ENCODE measurements at places on chromosomes 5 and 9. TPM values are rescaled to one million over a fixed set of nuclear protein-coding genes. Genes with fewer than 3 reads are reported as not detected.

Gene ORM1
- not detected for total RNA-seq

DNA sequence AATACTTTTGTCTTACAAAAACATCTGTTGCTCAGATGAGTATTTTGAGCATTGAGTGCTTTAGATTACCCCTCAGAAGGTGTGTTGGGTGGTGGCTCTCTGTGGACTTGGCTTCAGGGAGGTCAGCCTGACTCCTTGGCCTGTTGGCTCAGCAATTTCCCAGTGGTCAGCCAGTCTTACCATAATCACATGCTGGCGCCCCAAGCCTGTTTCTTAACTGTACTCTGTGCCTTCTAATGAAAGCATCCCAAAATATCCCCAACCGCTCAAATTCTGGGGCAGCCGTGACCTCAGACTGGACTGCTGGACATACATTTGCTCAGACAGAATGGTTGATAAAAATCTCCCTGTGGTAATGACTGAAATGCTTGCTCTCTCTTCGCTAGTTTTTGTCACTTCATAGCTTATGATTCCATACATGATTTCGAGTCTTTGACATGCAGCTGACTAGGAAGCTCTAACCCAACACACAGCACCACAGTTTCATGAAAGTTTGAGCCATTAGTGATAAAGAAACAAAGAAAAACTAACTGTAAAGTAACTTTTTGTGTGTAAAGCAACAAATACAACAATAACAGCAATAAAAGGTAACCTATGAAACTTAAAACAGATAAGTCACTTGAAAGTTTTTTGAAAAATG is 562.2 kb upstream of the MEF2C start:
- no peak overlapping the region for H3K27ac ChIP-seq
- no peaks in the 10 kb centered on the region for H3K36me3 ChIP-seq
- no peak for DNase-seq
- H3K4me1 ChIP-seq: no peaks in the 10 kb centered on the region

DNA sequence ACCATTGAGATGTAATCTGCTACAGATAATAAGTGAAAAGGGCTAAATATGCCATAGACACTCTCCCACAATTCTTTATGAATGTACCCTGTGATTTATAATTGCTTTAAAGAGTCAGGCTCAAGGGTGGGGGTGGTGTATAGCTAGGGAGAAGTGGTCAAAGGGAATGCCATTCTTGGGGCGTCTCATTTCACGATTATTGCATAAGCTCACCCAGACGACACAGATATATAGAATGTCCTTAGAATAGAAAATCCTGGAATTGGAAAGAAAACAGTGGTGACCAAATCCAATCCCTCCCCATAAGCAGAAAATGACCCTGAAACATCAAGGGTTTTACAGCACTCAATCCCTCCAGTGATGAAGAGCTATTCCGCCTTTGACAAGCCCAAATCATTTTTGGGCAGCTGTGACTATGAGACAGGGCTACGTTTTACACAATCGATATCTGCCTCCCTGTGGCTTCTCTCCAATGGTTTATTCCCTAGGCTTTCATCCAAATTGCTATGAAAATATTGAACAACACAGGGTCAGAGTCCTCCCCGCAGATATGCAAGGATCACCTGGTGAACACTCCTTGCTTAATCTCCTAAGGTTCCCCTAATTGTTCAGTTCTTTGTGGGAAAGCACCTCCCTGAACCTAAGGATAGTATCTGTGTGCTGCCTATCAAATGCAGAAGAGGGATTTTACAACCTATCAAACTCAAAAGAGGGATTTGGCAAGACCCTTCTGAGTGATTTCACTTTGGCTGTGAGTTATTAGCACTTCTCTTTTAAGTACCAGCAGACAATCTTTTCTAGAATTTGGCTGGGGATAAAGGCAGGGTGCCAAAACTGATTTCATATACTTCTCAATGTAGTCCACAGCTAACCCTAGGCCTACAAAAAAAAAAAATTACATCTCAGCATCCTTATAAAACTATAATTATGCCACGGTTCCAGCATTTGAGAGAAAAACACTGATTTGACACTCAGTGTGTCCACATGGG is 144.9 kb upstream of the CDH6 start:
- H3K36me3 ChIP-seq: no peaks in the 10 kb centered on the region
- H3K4me3 ChIP-seq: no peak overlapping the region
- no peak overlapping the region for H3K27ac ChIP-seq
- no peak for DNase-seq
- H3K4me1 ChIP-seq: no peaks in the 10 kb centered on the region

DNA sequence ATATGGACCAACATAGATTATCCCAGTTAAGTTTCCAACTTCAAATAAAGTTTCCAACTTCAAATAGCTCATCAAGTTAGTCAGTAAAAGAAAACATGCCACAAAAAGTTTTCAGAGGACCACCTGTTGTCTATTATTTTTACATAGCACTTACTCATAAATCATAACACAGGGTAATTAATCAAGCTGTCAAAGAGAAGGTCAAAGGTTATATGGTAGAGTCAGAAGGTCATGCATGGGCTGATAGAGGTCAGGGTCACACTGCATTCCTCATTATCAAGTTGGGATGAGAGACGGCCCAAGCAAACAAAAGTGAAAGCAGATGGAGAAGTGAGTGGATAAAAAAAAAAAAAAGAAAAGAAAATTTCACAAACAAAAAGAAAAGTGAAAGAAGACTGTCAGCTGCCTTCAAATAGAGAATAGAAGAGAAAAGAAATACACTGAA is 145.5 kb upstream of the POU5F2 start:
- H3K27ac ChIP-seq: no peak overlapping the region
- no peaks in the 10 kb centered on the region for H3K36me3 ChIP-seq
- no peaks in the 10 kb centered on the region for H3K27me3 ChIP-seq
- peaks cover 5% of the 10 kb centered on the region for H3K4me1 ChIP-seq

Gene BARHL1
- total RNA-seq: not detected

DNA sequence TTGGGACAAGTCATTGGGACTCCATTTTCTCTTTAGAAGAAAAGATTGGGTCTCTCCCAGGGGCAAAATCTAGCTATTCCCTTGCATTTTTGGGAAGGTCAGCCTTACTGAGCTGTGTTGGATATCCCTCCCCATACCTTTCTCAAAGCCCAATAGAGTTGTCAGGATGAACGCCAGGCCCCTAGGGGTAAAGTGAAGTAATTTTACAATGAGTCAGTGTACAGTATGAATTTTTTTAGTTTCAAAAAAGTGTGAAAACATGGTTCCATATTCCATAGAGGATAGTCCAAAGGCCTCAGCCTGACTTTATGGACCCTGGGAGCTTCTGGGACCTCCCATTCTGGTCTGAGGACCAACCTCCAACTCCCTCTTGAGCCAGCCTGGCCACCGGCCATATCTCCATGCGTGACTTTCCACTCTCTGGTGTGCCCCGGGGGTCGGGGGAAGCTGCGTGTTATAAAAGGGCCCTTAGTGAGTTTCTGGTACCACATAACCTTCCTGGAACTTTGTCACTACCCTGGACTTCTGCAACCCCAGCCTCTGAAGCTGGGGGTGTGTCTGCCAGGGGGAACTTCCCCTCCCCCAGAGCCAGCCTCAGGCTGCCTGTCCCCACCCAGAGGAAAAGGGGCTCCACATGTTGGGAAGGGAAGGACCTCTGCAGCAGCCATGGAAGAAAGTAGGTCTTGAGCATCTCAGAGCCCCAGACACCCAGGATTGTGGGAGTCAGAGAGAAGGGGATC is 52.4 kb upstream of the SYNPO start:
- no peaks in the 10 kb centered on the region for H3K36me3 ChIP-seq
- no peak overlapping the region for H3K27ac ChIP-seq
- no peak overlapping the region for H3K4me3 ChIP-seq
- no peak for DNase-seq
- H3K4me1 ChIP-seq: no peaks in the 10 kb centered on the region

Gene PSD2
- total RNA-seq: not detected

GRCh38 chr5:169301986-169302385 is 1.0 kb upstream of the SLIT3 start:
- no peak overlapping the region for H3K4me3 ChIP-seq
- no peak overlapping the region for H3K27ac ChIP-seq
- peaks cover 54% of the 10 kb centered on the region for H3K27me3 ChIP-seq
- no peaks in the 10 kb centered on the region for H3K36me3 ChIP-seq

Gene HAVCR2
- total RNA-seq: 66.9 TPM

DNA sequence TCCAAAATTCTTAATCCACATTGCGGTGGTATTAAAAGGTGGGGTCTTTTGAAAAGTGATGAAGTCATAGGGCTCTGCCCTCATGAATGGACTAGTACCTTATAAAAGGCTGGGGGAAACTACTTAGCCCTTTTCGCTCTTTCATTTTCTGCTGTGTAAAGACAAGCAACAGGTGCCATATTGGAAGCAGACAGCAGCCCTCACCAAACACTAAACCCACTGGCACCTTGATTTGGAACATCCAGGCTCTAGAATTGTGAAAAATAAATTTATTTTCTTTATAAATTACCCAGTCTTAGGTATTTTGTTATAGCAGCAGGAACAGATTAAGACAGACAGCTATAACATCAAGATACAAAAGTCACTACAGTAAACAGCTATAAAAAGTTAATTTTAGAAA is 12.8 kb downstream of the PJA2 start:
- H3K27ac ChIP-seq: no peak overlapping the region
- peaks cover 38% of the 10 kb centered on the region for H3K36me3 ChIP-seq
- no peak for DNase-seq
- H3K27me3 ChIP-seq: no peaks in the 10 kb centered on the region
- H3K4me3 ChIP-seq: no peak overlapping the region

GRCh38 chr5:21661184-21661583 is 1192.0 kb downstream of the CDH12 start:
- H3K4me1 ChIP-seq: no peaks in the 10 kb centered on the region
- no peak overlapping the region for H3K4me3 ChIP-seq
- no peak overlapping the region for H3K27ac ChIP-seq
- H3K27me3 ChIP-seq: no peaks in the 10 kb centered on the region
- DNase-seq: no peak

Measured in activated CD4-positive, alpha-beta memory T cell treated with anti-CD3 and anti-CD28 coated beads, Interleukin-2, amount 10 ng/mL, durations not matched to agents 7 days and 5 days (primary cell).